ENCODE measurements at places on chromosomes 5 and 9.

DNA sequence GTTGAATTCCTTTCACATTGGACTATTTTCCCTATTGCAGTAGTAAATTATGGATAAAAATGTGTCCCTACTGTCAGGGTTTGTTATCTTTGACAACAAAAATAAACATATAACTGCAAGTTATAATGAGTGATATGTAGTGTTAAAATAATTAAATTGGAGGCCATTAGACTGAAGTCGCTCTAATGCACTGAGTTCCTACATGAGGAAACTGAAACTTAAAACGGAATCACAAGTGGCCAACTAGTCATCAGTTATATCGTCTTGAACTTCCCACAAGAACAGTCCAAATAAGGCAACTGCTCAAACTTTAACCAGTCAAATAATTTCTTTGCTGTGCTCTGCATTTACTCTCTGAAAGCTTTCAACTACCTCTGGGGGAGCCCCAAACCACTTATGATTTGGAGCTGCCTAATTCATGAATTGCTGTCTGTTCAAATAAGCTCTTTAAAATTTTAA lies 2.1 kb upstream of the IFT74 start:
- no peak for DNase-seq

DNA sequence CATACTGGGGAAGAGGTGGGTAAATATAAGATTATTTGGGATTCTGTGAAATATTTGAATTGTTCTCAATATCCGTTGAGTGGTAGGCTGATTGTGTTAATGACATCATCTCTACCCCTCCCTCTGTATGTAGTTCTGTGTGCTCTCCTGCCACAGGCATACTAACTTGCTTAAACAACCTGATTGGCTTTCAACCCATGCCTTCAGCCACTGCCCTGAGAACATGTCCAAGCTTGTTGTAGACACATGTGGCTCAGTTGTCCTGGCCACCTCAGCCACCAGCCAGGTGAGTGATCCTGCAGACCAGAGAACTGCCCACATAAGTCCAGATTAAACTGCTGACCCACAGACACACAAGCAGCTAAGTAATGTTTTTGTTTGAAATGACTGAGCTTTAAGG lies 31.1 kb downstream of the ANKS6 start:
- DNase-seq: no peak

- DNase-seq: no peak
Measured at GRCh38 chr9:35110327-35110761, 5.3 kb downstream of the ATOSB start.

DNA sequence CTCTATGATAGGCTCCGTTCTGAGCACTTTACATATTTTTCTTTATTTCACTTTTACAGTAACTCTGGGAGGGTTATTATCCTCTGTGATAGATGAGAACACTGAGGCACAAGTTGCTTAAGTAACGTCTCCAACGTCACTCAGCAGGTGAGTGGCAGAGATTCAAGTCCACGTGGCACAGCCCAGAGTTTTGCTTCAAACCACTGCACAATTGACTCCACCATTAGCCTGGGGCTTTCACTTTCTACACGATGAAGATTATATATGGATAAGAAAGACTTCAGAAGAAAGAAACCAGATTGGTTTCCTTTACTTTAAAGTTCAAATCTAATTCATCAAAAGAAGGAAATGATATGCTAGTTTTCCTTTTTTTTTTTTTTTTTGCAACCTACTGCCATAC lies 245.9 kb downstream of the SYK start:
- no peak for DNase-seq

DNA sequence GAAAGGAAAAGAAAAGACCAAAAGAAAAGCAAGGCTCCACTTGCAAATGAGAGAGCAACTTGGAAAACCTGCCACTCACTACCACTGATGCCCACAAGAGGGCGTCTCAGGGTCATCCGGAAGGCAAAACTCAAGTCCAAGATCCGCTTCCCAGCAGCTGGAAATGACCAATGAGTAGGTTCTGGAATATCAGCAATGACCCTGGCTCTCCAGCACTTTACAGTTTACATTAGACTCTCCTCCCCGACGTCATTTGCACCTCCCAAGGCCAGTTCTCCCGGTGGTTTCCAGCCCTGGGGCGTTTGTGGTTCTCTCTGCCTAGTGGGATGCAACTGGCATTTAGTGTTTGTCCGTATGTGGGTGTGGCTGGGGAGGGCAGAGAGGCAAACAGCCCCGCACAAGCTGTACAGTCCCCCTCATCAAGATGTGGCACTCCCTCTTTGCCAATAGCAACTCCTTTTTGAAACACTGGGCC lies 193.8 kb upstream of the ZNF618 start:
- no peak for DNase-seq

DNA sequence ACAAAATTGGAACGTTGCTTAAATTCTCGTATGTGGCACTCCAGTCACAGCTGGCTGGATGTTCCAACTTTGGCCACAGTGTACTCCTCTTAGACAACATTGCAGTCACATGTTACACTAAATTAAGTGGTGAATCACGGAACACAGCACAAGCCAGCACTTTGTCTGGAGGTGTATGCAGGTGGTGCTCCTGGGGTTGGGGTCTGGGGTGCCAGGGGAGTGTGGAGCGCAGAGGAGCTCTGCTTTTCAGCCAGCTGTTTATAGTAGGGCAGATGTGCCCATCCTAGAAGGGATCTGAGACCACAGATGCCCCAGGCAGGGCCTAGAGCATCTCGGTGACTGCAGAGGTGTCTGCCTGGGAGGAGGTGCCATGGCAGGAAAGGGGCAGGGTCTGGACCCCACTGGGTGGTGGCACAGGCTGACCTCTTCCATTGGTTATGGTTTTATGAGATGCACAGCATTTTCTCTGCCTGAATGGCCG lies 82.6 kb downstream of the WNK2 start:
- no peak for DNase-seq
